ENCODE measurements at places on chromosomes 3 and 15.

DNA sequence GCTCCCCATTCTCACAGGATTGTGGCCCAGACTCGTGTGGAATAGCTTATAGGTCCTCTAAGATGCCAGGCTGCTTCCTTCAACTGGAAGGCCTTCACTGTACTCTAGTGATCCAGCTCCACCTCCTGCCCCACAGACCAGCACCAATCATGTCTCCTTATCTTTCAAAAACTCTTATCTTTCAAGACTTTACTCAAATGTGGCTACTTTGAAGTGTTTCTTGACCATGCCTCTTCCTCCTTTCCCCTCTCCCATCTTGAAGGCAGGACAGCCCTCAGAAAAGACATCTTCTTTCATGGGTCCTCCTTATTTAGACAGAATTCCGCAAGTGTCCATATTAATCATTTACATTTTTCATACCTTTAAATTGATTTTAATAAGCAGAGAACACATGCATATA lies 142.3 kb downstream of the CHST2 start:
- DNase-seq = no peak

DNA sequence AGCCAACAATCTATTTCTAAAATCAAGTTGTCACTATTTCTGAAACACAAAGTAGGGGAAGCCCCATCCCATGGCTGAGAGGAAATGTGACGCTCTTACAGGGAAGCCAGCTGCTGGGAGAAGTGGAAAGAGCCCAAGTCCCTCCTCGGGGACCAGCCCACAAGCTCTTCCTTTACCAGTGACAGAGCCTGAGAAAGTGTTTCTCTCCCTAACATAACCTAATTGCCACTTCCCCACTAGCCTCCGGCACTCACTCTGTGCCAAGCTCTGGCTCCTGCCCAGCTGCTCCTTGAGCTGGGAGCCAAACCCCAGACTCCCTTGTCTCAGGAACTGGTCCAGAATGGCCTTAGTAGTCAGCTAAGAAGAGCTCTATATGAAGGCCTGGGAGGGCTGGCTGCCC lies 42.9 kb downstream of the TNFAIP8L3 start:
- DNase-seq = no peak

DNA sequence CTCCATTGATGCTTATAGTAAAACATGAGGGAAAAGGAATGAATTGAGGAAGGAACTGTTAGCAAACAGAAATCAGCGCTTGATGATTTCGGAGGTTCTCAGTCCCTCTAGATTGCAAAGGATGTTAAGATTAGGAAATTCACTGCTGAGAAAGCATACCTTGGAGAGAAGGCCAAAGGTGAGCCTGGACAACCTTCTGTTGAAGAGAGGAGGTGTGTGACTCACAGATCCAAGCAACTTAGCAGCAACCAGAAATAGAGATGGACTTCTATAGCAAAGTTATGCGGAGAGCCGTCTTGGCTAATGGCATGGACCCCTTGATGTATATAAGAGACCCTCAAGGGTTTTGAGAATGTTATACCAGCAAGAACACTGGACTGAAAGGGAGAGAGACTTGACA lies 114.3 kb downstream of the EEFSEC start:
- no peak for DNase-seq

- no peak for DNase-seq
Measured at GRCh38 chr3:137772214-137772955, 8.3 kb downstream of the SOX14 start.

- no peak for DNase-seq
Measured at GRCh38 chr3:37279236-37279635, 104.9 kb upstream of the LRRFIP2 start.

DNA sequence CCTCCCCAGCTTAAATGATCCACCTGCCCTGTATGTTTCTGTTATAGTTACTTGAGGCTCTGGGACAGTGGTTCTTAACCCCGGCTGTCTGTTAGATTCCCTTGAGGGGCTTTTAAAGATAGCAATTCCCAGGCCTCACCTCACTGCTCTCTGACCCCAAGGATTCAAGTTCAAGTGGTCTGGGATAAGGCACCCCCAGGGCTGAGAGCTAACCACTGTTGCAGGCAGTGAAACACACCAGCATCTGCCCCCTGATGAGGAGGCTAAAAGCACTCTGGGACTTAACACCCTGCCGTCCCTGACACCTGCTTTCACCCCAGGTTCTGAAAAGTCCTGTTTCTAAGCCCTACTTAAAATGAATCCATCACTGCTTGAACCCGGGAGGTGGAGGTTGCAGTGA lies 103.7 kb downstream of the LRRK1 start:
- no peak for DNase-seq
